ENCODE measurements at places on chromosomes 5 and 9.
A peak's percentile ranks its signal among the peaks of the same experiment; 100 is the strongest.

GRCh38 chr9:92980085-92980745, 32.9 kb downstream of the FGD3 start:
- DNase-seq: no peak

- no peak for DNase-seq
Measured at GRCh38 chr5:59656351-59657254, 236.9 kb downstream of the PDE4D start.

- peak; percentile 35 for DNase-seq
Measured at GRCh38 chr5:134138416-134139376, 24.2 kb downstream of the TCF7 start.

- DNase-seq: no peak
Measured at GRCh38 chr5:11040345-11040744, 279.3 kb upstream of the DAP start.

- DNase-seq: no peak
Measured at GRCh38 chr5:14472986-14473567, 108.5 kb upstream of the OTULINL start.

GRCh38 chr5:157541447-157542118, 34.0 kb downstream of the ADAM19 start:
- DNase-seq: no peak

GRCh38 chr9:133468777-133469421, 9.1 kb downstream of the CACFD1 start:
- peak; percentile 42 for DNase-seq

DNA sequence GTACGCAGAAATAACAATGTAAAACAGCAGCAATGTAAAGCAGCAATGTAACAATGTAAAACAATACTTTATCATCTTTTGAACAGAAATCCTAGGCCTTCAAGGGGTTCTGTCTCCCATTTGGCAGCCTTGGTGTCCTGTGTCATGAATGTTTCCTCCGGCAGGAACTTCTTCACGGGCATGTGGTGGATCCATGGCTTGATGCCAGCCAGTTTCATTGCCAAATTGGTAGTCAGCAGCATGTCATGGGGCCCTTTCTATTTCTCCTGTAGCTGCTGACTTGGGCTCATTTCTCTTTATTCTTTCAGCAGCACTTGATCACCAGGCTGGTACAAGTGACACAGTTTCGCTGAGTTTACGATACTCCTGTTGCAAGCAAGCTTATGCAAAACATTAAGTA, 275.3 kb downstream of the HTR1A start:
- no peak for DNase-seq

DNA sequence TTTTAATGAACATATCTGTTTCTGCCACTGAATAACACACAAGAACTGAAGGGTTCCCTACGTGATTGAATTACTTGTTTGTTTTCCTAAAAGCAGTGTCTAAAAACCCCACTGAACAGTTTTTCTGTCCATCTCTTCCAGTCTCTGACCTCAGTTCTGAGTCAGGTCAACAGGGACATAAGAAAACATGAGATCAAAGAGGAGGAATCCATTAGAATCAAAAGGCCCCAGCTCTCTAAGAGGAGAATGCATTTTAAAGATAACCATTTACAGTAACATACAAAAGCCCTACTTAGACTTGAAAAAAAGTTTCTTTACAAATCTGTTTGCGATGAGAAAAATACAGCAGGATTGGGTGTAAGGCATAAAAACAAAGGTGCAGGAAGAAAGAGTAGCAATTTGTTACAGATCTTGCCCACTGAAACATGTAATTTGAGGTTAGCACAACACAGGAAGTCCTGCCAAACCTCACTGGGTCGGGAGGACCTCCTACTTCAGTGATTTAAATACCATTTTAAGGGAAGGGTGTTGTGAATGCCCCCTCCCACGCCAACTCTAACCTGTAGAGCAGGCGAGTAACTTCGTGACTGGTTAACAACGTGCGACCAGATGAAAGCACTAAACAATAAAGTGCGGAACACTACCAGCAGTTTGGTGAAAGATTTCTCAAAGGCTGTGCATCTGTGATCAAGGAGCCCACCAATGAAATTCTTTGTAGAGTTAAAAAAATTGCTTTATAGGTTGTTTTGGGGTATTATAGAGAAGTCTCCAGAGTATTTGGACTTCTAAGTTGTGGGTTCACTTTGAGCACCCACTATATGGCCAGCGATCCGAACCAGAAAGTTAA, 1.3 kb downstream of the QSOX2 start:
- peak; percentile 40 for DNase-seq

- peak; percentile 66 for DNase-seq
Measured at GRCh38 chr9:134434894-134435506, 108.7 kb downstream of the RXRA start.

DNA sequence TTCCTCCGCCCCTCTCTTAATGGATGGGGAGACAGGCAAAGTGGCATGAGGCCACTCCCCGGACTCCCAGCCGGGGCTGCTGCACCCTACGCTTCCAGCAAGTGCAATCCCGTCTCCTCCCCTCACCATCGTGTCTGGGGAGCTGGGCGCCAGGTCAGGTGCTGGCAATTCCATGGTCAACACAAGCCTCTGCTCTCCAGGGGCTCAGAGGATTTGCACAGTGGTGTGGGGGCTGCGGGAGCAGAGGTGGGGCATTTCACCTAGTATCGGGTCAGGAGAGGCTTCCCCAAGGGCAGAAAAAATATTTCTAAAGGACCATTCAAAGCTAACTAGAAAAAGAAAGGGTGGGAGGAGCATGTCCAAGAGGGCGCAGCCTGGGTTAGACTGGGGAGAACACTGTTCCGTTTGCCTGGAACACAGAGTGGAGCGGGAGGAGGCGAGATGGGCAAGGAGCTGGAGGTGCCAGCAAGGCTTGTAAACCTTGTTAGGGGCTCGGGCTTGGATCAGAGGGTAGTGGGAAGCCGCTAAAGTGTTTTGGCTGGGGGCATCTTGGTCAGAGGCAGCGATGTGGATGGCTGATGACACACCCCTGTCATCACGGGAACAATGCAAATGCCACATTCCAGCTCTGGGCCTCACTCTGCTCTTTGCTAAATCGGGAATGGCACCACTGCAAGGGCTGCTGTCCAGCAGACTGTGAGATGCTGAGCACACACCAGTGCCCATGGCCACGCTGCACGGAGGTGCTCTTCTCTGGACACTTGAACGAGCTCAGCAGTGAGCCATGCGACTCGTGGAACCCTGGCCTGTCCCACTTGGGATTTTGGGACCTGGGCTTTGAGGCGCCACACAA, 191.7 kb downstream of the CDK5RAP2 start:
- DNase-seq: no peak

DNA sequence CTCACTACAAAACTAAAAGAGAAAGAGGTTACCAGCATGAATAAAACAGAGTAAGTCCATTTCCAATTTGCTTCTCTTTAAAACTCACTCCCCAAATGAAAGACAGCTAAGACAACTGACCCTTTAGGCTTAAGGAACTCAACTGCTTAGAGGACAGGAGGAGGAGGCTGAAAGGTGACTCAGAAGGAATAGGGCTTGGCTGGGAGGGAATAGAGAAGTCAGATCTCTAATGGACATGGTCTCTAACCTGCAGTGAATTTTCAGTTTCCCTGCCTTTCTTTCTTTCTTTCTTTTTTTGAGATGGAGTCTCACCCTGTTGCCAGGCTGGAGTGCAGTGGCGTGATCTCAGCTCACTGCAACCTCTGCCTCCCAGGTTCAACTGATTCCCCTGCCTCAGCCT, 261.8 kb upstream of the CLINT1 start:
- no peak for DNase-seq

DNA sequence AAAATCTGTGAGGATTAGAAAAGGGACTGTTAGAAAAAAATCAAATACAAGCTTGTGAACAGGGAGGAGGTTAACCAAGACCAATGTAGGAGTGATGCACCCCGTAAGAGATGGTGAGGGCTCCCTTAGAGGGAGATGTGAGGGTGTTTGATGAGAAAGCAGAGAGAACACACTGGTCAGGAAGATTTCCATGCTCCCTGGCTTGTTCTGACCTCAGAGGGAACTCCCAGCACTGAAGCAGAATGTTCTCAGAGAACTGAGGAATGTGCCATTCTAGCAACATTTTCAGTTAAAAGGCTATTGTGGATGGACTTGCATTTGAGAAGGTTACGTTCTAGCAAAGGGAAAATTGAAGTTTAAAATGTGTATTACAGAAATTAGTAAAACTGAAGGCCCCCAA, 110.6 kb downstream of the HTR4 start:
- no peak for DNase-seq

GRCh38 chr5:8213701-8214240, 344.8 kb downstream of the MTRR start:
- DNase-seq: no peak

DNA sequence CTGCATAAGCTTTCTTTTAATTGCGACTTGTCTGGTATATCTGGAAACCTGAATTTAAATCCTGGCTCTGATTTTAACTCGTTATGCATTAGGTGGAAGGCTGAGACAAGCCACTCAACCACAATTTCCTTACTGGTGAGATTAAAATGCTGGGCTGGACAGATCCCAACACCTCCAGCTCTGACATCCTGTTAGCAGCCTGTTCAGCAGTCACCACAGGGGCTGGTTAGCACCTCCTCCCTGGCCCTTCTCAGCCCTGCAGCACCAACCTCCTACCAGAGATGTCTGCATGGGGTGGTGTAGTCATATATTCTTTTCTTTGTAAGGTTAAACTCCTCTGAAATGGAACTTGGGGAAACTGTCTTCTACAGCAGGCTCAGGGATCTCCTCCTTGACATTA, 156.5 kb upstream of the NFIL3 start:
- no peak for DNase-seq

GRCh38 chr9:23858234-23858633, 32.2 kb upstream of the ELAVL2 start:
- no peak for DNase-seq

- no peak for DNase-seq
Measured at GRCh38 chr9:123769719-123770118, 160.2 kb downstream of the DENND1A start.

GRCh38 chr5:1908931-1909330, 26.2 kb upstream of the IRX4 start:
- DNase-seq: no peak

GRCh38 chr9:18393340-18394130, 80.4 kb upstream of the ADAMTSL1 start:
- peak; percentile 72 for DNase-seq

DNA sequence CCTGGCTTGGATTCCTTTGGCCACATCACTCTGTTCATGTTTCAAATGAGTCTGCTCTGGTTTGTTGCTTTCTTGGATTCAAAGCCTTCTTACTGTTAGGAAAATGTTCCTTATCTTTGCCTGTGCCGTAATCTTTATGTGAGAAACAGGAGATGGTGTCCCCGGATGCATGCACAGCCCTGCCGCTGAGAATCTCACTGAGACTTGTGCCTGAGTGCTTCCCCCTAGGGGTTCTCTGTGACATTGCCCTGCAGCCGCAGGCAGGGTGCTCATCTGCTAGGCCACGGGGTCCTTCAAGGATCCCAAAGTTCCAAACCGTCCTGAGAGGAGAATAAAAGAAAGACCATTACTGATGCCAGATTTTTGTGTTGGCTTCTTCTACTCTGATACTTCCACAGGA, 81.4 kb upstream of the ANKRD55 start:
- DNase-seq: peak; percentile 29

- DNase-seq: peak; percentile 52
Measured at GRCh38 chr5:171450423-171451331, 31.2 kb downstream of the FGF18 start.

DNA sequence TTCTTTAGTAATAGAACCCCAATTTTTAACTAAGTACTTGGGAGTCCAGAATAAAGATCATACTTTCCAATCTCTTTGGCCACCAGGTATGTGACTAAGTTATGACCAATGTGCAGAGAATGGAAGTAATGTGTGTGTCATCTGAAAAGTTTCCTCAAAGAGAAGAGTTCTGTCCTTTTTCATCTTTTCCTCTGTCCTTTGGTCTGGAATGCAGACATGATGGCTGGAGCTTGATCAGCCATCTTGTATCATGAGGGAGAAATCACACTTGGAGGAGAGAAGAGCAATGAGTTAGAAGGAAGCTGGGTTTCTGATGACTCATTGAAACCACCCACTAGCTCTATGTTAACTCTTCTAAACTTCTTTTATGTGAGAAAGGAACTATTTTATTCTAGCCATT, 5.5 kb upstream of the CPEB4 start:
- peak; percentile 59 for DNase-seq

DNA sequence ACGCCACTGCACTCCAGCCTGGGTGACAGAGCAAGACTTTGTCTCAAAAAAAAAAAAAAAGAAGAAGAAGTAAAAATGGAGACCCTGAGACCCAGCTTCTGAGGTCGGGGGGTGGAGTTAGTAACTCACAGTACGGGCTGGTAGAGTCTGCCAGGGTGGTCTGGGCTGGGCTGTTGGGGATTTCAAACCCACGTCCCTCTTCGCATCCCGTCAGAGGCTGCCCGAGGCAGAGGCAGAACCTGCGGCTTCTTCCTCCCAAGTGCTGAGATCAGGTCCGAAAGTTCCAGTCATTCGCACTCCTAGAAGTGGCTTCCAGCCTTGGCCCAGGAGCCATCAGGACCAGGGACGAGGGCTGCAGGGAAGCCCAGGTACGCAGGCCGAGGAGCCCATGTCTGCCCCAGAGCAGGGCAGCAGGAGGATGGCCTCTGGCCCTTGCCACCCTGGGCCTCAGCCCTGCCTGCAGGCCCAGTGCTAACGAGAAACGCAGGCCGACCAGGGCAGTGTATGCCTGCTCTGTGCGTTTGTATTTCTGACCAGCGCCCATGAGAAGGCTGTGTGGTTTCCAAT, 9.9 kb upstream of the SLC2A6 start:
- no peak for DNase-seq

DNA sequence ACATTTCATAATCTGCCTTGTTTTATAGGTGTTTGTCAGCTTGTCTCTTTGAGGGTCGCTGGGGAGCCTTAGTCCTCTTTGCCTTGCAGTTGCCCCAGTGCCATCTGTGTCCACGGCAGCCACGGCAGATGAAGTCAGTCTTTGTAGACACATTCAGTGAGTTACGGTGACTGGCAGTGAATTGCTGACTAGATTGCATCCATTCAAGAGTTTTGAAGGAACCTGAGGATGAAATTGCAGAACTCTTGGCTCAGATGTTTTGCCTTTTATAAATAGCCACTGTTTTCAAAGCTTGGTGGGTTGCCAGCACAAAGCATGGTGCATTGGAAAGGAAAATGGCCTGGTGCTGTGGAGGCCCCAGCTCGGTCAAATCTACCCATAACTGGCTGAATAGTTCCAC, 125.6 kb downstream of the TRIO start:
- DNase-seq: no peak

DNA sequence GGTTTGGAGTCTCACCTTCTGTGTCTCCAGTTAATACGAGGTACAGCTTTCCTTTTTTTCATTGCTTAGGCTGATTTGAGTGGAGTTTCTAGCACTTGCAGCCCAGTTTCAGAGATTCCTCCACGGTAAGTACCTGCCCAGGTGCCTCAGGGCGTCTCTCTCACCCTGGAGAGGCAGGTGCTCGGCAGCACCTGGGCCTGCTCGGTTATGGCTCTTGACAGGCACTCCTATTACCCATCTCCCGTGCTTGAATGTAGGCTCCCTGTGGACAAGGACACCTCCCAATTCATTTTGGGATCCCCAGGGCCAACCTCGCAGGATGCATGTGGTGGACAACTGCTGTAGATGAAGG, 144.3 kb downstream of the NR3C1 start:
- no peak for DNase-seq

- peak; percentile 46 for DNase-seq
Measured at GRCh38 chr9:86350006-86350760, 4.0 kb downstream of the TUT7 start.

DNA sequence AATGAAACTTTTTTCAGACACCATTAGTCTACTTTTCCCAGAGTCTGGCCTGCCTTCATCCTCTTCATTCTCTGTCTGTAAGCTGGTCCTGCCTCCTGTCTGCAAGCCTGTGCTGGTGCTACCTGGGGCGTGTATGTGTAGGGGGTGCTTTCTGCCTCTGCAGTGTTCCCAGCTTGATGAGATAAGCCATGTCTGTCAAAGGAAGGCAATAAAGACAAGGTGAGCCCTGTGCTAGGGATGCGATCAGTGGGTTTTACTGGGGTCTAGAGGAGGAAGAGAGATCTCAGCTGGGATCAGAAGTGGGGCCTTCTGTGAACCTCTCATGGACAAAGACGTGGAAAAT, 78.0 kb upstream of the TGFBR1 start:
- DNase-seq: no peak
